Breast epithelium (tissue), 4 donors: ENCODE measurements at places on chromosomes 3 and 15. TPM values are rescaled to one million over a fixed set of nuclear protein-coding genes. Genes with fewer than 3 reads are reported as not detected.

The PML gene
- 49.8 TPM for total RNA-seq

The IP6K1 gene
- 45.9 TPM for total RNA-seq

The BSN gene
- total RNA-seq: 0.33 TPM

The GABRR3 gene
- not detected for total RNA-seq

DNA sequence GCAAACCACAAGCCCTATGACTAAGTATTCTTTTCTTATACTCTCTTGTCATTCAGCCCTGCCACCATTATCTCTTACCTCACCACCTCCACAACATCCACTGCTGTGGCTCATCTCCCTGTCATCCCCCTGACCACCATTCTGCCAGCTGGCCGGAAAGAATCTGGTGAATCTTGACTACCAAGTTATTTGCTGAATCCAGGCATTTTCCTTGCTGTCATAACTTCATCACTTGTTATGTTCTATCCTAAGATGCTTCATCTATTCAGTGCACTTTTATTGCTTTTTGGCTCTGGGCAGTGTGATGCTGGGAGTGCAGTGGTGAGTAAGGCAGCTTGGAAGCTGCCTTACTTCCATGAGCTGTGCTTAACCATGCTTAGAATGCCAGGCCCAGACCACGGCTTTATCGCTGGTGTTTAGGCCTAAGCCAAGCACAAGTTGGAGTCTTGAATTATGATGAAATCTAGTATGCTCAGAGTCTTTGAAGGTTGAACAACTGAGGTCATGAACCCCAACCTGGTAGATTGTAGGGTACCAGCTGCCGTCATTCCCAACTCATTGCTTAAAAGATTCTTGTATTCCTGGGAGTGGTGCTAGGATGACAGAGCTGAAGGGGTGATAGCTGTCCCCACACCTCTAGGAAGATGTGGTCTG, 27.0 kb upstream of the APH1B start:
- H3K27ac ChIP-seq: no peak overlapping the region
- H3K4me3 ChIP-seq: no peak overlapping the region
- H3K27me3 ChIP-seq: no peaks in the 10 kb centered on the region
- no peaks in the 10 kb centered on the region for H3K36me3 ChIP-seq
- no peak for DNase-seq

DNA sequence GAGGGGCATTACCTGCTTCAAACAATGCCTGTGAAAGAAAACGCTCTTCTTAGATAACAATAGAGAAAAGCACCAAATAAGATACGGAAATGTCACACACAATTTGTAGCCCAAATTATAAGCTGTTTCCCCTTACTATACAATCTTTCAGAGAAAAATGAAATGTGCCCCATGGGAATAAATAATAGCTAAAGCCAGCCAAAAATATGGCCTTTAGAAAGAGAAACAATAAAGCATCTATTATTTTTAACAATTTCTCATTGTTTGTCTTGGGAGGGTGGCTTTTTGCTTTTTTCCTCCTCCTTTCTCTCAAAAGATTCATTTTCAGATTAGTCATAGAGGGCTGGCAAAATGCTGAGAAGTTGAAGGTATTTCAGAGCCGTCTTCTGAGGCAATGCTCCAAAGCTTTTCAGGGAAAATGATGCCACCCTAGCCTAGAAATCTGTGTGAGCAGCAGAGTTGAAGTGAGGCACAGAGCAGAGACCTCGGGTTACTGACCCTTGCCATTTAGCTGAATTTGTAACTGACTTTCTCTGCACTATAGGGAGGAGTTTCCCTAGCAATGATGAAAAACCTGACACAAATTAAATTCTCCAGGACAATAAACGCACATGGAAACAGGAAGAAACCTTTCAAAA, 86.3 kb upstream of the PRICKLE2 start:
- H3K4me3 ChIP-seq: no peak overlapping the region
- peak overlapping the region; percentile 35 for H3K27ac ChIP-seq
- no peak for DNase-seq
- no peaks in the 10 kb centered on the region for H3K4me1 ChIP-seq
- no peaks in the 10 kb centered on the region for H3K27me3 ChIP-seq
- H3K36me3 ChIP-seq: no peaks in the 10 kb centered on the region

DNA sequence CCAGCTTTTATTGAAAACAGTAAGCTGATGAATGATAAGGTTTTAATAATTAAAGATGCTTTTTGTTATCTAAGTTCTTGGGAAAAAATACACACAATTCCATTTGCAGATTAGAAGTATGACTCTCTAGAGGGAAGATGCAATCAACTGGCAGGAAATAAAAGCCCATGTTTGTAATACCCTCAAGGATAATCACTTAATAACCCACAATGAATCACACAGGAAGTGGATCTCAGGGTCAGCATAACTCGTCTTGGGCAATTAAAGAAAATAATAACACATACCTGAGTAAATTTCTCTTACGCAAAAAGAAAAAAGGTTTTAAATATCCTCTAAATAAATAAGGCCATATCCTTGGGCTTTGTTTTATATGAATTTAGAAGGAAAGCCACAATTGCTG, 9.4 kb upstream of the EID1 start:
- H3K4me3 ChIP-seq: no peak overlapping the region
- H3K36me3 ChIP-seq: no peaks in the 10 kb centered on the region
- DNase-seq: no peak
- no peaks in the 10 kb centered on the region for H3K4me1 ChIP-seq
- peak overlapping the region; percentile 49 for H3K27ac ChIP-seq

- no peaks in the 10 kb centered on the region for H3K36me3 ChIP-seq
- no peaks in the 10 kb centered on the region for H3K27me3 ChIP-seq
- no peak overlapping the region for H3K4me3 ChIP-seq
- no peak overlapping the region for H3K27ac ChIP-seq
- H3K4me1 ChIP-seq: no peaks in the 10 kb centered on the region
- DNase-seq: no peak
Observed at GRCh38 chr3:176690083-176690869, 507.0 kb downstream of the TBL1XR1 start.

DNA sequence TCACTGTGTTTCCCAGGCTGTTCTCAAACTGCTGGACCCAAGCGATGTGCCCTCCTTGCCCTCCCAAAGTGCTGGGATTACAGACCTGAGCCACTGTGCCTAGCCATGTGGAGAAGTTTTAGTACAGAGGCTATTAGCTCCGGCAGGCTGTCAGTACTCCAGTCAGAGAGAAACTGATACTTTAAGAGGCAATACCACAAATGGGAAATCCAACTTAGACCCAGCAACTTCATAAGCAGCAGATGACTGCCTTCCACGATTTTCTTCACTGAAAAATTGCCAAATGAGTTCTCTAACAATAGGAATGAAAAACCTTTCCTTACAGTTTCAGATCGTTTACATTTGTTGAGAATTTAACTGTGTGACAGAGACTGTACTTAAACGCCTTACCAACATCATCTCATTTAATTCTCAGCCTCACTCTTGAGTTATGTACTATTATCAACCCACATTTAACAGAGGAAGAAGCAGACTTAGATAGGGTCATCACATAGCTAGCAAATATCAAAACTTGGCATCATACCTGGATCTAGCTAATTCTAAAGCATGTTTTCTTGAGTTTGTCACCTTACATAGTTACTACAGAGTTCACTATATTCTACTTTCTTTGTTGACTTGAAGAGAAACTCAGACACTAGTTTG, 127.4 kb downstream of the TCF12 start:
- H3K27ac ChIP-seq: no peak overlapping the region
- H3K4me3 ChIP-seq: no peak overlapping the region
- H3K27me3 ChIP-seq: no peaks in the 10 kb centered on the region
- H3K36me3 ChIP-seq: no peaks in the 10 kb centered on the region
- H3K4me1 ChIP-seq: no peaks in the 10 kb centered on the region

- no peaks in the 10 kb centered on the region for H3K36me3 ChIP-seq
- H3K4me1 ChIP-seq: no peaks in the 10 kb centered on the region
- no peak overlapping the region for H3K4me3 ChIP-seq
- no peaks in the 10 kb centered on the region for H3K27me3 ChIP-seq
Observed at GRCh38 chr3:4672725-4673275, 179.7 kb downstream of the ITPR1 start.

DNA sequence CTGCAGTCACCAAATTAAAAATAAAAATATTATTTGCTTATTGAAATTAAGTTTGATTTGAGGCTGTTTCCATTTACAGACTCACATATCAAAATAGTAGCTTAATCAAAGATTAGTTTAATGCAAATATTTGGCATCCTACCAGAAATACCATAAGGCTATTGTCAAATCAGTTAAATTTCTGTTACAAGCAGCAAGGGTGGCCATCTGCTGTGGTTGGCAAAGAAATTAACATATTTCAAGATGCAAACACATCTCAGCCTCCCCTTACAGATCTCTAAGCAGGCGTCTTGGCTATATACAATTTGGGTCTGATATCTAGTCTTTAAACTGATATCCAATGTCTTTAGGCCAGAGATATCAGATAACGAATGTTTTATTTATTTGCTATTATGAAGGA, 83.2 kb upstream of the NEDD4 start:
- no peak overlapping the region for H3K4me3 ChIP-seq
- DNase-seq: no peak
- H3K4me1 ChIP-seq: no peaks in the 10 kb centered on the region
- no peaks in the 10 kb centered on the region for H3K27me3 ChIP-seq

- no peaks in the 10 kb centered on the region for H3K27me3 ChIP-seq
- no peak for DNase-seq
- H3K4me3 ChIP-seq: no peak overlapping the region
- peaks cover 8% of the 10 kb centered on the region for H3K4me1 ChIP-seq
- H3K36me3 ChIP-seq: no peaks in the 10 kb centered on the region
- H3K27ac ChIP-seq: no peak overlapping the region
Observed at GRCh38 chr15:76217029-76217881, 94.0 kb downstream of the ETFA start.

GRCh38 chr3:14523792-14524191, 16.4 kb downstream of the GRIP2 start:
- H3K4me3 ChIP-seq: no peak overlapping the region
- H3K36me3 ChIP-seq: no peaks in the 10 kb centered on the region
- H3K27ac ChIP-seq: no peak overlapping the region
- no peaks in the 10 kb centered on the region for H3K4me1 ChIP-seq
- no peak for DNase-seq

DNA sequence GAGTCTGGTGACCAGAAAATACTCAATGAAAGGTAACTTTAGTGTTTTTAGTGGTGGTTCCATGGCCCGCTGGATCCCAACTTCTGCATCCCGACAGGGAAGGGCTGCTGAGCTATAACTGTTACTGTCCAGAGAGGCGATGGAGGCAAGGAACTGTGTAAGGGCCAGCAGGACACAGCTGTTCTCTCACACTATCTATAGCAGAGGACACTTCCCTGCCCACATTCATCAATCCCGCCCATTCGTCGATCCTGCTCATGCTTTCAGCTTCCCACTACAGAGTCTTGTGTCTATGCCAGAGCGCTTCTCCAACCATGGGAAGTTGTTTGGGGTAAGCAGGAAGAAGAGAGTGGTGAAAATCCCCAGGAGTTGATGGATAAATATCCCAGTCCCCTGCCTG, 8.4 kb downstream of the COLQ start:
- no peak overlapping the region for H3K4me3 ChIP-seq
- no peak overlapping the region for H3K27ac ChIP-seq
- H3K4me1 ChIP-seq: no peaks in the 10 kb centered on the region
- no peaks in the 10 kb centered on the region for H3K27me3 ChIP-seq
- no peaks in the 10 kb centered on the region for H3K36me3 ChIP-seq

GRCh38 chr3:194494951-194495374, 8.2 kb upstream of the ATP13A3 start:
- DNase-seq: no peak
- H3K4me3 ChIP-seq: no peak overlapping the region
- no peaks in the 10 kb centered on the region for H3K27me3 ChIP-seq
- H3K27ac ChIP-seq: peak overlapping the region; percentile 25
- no peaks in the 10 kb centered on the region for H3K4me1 ChIP-seq

DNA sequence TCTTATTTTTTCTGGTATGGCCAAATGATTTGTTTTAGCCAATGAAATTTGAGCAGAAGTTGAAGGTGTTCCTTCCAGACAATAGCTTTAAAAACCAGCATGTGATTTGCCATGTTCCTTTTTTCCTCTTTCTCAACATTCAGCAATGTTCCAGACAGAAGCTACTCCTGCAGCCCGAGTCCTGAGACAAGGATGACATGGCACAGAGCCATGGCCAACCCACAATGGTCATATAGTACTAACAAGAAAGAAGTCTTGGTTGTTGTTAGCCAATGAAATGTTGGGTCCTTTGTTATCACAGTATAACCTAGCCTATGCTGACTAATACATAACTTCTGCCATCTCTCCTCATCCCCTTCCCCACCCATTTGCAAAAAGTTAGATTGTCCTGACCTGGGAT, 211.1 kb upstream of the STT3B start:
- H3K36me3 ChIP-seq: no peaks in the 10 kb centered on the region
- no peaks in the 10 kb centered on the region for H3K27me3 ChIP-seq
- no peak overlapping the region for H3K4me3 ChIP-seq
- H3K4me1 ChIP-seq: no peaks in the 10 kb centered on the region
- no peak for DNase-seq
- no peak overlapping the region for H3K27ac ChIP-seq

- H3K4me3 ChIP-seq: no peak overlapping the region
- H3K27me3 ChIP-seq: no peaks in the 10 kb centered on the region
- H3K4me1 ChIP-seq: no peaks in the 10 kb centered on the region
Observed at GRCh38 chr15:67946701-67947100, 106.9 kb upstream of the RNU6-1 start.

- DNase-seq: no peak
- H3K4me3 ChIP-seq: no peak overlapping the region
- no peaks in the 10 kb centered on the region for H3K27me3 ChIP-seq
- no peaks in the 10 kb centered on the region for H3K36me3 ChIP-seq
- H3K4me1 ChIP-seq: no peaks in the 10 kb centered on the region
Observed at GRCh38 chr3:42031808-42032480, 59.2 kb upstream of the TRAK1 start.

GRCh38 chr3:77071809-77072208, 31.9 kb downstream of the ROBO2 start:
- H3K27me3 ChIP-seq: no peaks in the 10 kb centered on the region
- no peak for DNase-seq
- no peaks in the 10 kb centered on the region for H3K36me3 ChIP-seq
- H3K4me1 ChIP-seq: no peaks in the 10 kb centered on the region
- H3K4me3 ChIP-seq: no peak overlapping the region

- H3K4me3 ChIP-seq: no peak overlapping the region
- DNase-seq: no peak
- no peaks in the 10 kb centered on the region for H3K27me3 ChIP-seq
Observed at GRCh38 chr15:76533060-76533820, 196.7 kb downstream of the ISL2 start.

DNA sequence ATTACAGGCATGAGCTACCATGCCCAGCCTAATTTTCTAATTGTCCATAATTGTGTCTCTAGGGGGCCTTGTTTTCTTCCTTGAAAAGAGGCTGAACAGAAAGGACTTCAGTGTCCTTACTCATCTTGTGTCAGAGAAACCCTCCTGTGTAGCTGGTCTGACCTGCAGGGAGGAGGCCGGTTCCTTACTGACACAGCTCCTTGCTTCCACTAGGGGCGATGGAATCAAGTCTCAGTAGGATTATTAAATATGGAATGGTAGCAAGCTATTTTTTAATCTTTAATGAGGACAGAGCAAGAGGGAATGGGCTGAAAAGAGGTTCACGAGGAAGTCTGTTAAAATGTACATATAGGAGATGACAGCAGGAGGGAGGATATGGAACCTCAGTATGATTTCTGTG, 8.6 kb downstream of the LPCAT4 start:
- H3K36me3 ChIP-seq: no peaks in the 10 kb centered on the region
- H3K27ac ChIP-seq: no peak overlapping the region
- no peak overlapping the region for H3K4me3 ChIP-seq
- no peak for DNase-seq

- no peaks in the 10 kb centered on the region for H3K27me3 ChIP-seq
- no peaks in the 10 kb centered on the region for H3K4me1 ChIP-seq
- H3K27ac ChIP-seq: no peak overlapping the region
- no peaks in the 10 kb centered on the region for H3K36me3 ChIP-seq
- H3K4me3 ChIP-seq: no peak overlapping the region
Observed at GRCh38 chr3:133905376-133905775, 9.7 kb upstream of the RAB6B start.

- no peak for DNase-seq
- no peak overlapping the region for H3K4me3 ChIP-seq
- no peaks in the 10 kb centered on the region for H3K36me3 ChIP-seq
- H3K4me1 ChIP-seq: no peaks in the 10 kb centered on the region
Observed at GRCh38 chr15:62348118-62348517, 183.0 kb upstream of the C2CD4B start.
